Spinal cord (tissue), 10 donors: ENCODE measurements at places on chromosomes 11 and 22.

- DNase-seq: no peak
Measured at GRCh38 chr11:55732936-55733335, 40.3 kb upstream of the OR5D13 start.

GRCh38 chr11:18374956-18375355 lies 19.4 kb upstream of the LDHA start:
- DNase-seq: no peak

- no peak for DNase-seq
Measured at GRCh38 chr11:131824771-131825170, 454.4 kb downstream of the NTM start.

DNA sequence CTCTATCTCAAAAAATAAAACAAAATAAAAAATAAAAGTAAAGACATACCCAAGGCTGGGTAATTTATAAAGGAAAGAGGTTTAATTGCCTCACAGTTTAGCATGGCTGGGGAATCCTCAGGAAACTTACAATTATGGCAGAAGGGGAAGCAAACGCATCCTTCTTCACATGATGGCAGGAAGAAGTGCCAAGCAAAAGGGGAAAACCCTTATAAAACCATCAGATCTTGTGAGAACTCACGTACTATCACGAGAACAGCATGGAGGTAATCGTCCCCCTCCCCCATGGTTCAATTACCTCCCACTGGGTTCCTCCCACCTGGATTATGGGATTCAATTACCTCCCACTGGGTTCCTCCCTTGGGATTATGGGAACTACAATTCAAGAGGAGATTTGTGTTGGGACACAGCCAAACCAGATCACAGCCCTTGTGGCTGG lies 8.3 kb upstream of the SSTR3 start:
- DNase-seq: no peak

- no peak for DNase-seq
Measured at GRCh38 chr11:68325183-68325906, 13.0 kb downstream of the LRP5 start.

GRCh38 chr11:120064341-120064740 lies 73.6 kb downstream of the TRIM29 start:
- no peak for DNase-seq

DNA sequence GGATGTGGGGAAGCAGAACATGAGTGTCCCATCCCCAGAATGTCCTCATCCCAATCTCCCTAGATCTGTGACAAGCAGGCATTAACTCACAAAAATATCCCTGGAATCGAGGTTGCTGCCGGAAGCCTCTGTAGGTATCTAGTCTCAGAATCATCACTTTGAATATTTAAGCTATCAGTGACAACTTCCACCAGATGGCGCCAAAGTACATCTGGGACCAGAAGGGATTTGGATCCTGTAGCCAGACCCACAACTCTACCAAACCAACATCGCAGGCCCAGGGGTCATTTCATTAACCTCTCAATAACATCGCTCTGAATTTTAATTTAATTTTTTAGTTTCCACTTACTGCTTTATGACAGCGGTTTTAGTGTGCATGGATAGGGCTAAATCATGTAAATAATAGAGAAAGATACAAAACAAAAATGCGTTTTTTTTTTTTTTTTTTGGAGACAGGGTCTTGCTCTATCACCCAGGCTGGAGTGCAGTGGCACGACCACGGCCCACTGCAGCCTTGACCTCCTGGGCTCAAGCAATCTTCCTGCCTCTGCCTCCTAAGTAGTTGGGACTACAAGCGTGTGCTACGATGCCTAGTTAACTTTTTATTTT lies 1.1 kb upstream of the EXT2 start:
- DNase-seq: peak; percentile 94
